ENCODE measurements at places on chromosomes 7 and 10.

DNA sequence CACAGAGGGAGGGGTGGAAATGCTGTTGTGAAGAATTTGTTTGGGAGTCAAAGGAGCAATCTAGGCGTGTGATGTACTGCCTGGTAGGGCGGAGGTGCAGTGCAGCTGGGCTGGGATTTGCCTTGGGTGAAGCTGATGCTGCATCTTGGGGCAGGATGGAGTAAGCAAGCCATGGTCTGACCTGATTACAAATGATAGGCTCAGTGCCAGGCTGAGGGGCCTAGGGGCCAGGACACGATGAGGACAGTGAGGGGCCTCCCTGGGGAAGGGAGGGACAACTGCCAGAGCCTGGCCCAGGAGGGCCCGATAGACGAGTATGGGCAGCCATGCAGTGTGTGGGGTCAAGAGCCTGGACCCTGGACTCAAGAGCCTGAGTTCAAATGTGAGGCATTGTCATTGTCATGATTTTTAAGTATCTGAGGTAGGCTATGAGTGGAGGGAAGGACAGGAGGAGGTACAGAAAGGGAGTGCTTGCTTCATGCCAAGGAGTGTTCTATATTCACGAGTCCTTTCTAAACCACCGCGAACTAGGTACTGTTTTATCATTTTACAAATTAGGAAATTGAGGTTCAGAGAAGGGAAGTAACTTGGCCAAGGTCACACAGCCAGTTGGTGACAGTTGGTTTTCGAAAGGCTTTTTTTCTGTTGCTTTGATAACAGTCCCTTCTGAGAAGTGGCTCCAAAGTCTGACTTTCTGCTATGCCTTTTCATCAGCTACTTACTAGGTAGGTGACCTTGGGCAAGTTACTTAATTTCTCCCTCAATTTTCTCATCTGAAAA, 29.7 kb downstream of the HIF1AN start:
- no peak for DNase-seq

DNA sequence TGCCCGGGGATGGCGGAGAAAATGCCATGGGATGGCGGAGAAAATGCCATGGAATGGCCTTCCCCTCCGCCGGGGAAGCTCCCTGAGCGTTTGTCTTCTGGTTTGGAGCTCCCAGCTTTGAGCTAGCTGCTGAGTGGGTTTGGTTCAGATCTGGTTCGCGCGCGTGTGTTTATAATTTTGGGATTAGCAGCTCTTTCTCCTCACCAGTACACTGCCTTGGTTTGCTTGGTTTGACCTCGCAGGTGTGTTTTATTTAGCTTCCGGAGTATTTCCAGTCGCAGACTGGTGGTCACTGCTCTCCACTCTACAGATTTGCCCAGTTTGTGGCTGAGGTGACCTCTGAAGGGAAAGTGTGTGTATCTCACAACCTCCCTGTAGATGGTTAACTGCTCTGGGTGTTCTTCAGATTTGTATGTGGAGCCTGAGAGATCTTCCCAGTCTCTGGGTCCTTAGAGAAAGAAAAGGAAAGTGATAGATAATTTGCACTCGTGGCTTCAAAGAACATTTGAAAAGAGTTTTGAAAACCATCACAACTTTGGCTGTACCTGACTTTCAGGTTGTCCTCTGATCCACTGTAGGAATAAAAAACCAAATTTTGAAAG, 597 bp downstream of the ZNF277 start:
- DNase-seq: no peak

- DNase-seq: no peak
Measured at GRCh38 chr7:149870701-149871483, 2.9 kb upstream of the ATP6V0E2 start.

DNA sequence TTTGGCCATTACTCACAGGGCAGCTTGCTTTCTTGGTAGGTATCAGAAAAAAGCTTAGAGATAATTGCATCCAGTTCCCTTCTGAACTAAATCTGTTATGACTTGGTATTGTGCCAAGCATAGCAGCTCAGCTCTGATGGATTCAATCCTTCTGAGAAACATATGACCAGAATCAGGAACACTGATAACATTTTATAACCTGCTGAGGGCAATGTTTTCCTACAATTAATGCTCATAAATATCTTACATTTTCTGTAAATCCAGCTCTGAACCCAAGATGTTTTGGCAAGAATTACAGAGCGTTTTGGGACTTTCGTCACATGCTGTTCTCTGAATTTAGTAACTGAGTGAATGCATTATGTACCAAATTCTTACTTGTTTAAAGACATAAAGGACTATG, 167.8 kb downstream of the KIF20B start:
- peak; percentile 2 for DNase-seq
